Kidney (tissue), 22 donors: ENCODE measurements at places on chromosomes 6 and 20. TPM values are rescaled to one million over a fixed set of nuclear protein-coding genes. Genes with fewer than 3 reads are reported as not detected.

- DNase-seq: no peak
These were observed 149.6 kb downstream of the LINC00237 start for GRCh38 chr20:20956513-20956931.

Gene FAM184A
- total RNA-seq: 3.4 TPM

- no peak for DNase-seq
These were observed 170.8 kb downstream of the TMEM242 start for GRCh38 chr6:157152556-157152955.

Gene EPPIN
- not detected for total RNA-seq

GRCh38 chr20:11918391-11918845 lies 725 bp downstream of the BTBD3 start:
- DNase-seq: no peak

- no peak for DNase-seq
These were observed 5.2 kb upstream of the NRSN2 start for GRCh38 chr20:341682-342081.

DNA sequence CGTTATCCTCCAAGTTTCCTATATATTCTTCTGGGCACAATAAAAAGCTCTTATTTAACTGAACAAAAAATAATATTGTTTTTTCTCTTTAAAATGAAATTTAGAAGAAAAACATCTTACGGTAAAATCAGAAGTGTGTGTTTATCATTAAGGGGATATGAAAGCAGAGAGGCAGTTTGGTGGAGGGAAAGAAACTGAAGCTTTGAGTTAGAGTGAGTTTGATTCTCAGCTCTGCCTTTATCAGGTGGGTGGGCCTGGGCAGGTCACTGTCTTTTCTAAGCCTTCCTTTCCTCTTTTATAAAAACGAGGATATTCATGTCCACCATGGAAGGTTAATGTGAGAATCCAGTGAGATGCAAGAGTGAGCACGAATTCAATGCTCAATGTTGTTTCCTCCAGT lies 379.8 kb upstream of the CNR1 start:
- DNase-seq: no peak

DNA sequence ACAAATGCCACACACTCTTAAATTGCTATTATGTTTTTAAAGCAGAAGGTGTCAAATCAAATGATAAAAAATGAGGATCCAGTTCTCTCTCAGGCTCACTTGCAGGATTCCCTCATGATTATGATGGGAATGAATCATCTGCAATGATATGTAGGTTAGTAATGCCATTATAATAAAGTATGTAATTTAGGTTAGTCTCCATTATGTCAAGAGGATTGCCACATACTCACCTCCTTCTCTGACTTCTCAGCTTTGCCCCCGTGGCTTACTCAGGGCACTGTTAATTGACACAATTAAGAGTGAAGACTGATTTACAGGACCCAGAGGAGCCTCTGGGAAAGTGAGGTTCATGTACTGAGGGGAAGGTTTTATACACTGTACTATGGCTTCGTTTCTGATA lies 591.7 kb upstream of the NRSN1 start:
- no peak for DNase-seq

Gene DUSP15
- total RNA-seq: 13.2 TPM

GRCh38 chr6:36679043-36679833 lies 724 bp downstream of the CDKN1A start:
- DNase-seq: peak; percentile 91

Gene VGLL2
- not detected for total RNA-seq

DNA sequence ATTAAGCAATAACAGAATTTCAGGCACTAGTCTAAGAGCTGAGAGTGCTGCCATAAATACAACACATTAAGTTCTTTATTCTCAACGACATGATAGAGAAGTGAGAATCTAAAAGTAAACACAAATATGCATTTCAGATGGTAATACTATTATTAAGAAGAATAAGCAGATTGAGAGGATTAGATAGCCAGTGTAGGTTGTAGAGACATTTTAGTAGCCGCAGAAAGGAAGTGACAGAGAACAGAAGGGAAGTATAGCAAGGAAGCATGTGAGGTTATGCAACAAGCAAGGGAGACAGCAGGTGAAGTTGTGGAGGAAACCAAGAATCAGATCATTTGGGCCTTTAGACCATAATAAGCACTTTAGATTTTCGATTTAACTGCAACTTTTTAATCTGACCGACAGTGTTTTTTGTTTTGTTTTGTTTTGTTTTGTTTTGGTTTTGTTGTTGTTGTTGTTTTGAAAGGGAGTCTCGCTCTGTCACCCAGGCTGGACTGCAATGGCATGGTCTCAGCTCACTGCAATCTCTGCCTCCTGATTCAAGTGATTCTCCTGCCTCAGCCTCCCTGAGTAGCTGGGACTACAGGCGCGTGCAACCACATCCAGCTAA lies 737.0 kb upstream of the ADGRB3 start:
- no peak for DNase-seq

DNA sequence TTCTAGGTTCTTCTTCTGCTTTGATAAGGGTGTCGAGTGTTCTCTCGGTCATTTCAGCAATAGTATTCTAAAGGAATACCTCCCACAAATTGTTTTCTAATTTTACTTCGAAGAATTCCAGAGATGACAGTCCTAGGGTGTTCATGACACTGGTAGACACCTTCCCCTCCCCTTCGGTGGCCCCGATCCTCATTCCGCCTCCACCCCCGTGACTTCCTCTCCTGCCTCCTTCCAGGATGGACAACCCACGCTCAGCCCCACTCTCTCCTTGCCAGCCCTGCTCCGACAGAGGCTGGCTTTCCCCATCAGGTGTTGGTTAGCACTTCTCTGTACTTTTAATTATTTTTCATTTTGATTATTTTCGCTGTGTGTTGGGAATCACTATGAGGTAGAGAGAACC lies 254.8 kb upstream of the QKI start:
- DNase-seq: no peak

- no peak for DNase-seq
These were observed 2.1 kb downstream of the CTSZ start for GRCh38 chr20:59004763-59005522.

DNA sequence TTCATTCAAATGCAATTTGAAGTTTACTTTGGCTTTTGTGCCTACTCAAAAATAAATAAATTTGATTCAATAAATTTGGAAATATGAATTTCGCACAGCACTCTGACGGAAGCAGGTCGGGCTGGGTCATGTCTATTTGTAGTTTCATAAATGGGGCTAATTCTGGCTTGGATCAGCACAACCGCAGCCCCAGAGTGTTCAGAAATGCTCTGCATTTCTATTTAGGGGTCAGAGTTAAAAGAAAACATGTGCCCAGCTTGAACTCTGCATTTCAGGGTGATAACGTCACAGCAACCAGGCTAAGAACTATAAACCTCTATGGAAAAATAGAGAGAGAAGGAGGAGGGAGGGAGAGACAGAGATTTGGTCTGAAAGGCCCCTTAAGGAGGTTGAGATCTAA lies 480.9 kb upstream of the NOX3 start:
- no peak for DNase-seq

GRCh38 chr6:163460307-163460782 lies 45.8 kb downstream of the QKI start:
- DNase-seq: no peak

DNA sequence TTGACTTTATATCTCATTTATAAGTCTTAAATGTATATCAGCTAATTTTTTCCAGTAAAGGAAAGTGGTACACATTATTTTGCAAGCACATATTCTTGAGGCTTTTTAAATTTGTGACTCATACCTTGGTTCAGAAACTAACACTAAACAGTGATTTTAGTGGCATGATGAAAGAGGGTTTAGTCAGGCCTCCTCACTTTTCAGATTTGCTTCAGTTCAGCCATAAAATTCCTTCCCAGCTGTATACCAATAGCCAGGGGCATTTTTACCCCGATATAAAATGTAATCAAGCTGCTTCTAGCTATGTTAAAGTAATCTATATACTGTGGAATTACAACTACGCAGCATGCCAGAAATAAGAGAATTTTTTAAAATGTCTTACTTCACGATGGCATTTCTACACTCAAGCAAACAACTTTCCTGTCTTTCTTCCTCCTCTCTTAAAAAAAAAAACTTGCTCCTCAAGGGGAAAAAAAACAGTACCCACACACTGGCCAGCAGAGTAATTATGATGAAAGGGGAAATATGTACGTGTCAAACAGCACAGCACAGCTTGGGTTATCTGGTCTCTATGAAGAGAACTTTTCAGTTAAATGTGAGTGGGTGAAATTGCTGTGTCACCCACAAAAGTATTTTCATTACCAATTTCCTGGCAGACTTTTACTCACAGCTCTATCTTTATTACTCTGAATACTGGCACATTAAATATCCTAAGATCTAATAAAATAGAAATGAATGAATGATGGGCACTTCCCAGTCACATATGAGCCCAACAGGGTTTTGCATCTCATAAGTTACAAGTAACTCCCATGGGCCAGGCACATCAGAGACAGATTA lies 244.8 kb upstream of the TENT5A start:
- no peak for DNase-seq

DNA sequence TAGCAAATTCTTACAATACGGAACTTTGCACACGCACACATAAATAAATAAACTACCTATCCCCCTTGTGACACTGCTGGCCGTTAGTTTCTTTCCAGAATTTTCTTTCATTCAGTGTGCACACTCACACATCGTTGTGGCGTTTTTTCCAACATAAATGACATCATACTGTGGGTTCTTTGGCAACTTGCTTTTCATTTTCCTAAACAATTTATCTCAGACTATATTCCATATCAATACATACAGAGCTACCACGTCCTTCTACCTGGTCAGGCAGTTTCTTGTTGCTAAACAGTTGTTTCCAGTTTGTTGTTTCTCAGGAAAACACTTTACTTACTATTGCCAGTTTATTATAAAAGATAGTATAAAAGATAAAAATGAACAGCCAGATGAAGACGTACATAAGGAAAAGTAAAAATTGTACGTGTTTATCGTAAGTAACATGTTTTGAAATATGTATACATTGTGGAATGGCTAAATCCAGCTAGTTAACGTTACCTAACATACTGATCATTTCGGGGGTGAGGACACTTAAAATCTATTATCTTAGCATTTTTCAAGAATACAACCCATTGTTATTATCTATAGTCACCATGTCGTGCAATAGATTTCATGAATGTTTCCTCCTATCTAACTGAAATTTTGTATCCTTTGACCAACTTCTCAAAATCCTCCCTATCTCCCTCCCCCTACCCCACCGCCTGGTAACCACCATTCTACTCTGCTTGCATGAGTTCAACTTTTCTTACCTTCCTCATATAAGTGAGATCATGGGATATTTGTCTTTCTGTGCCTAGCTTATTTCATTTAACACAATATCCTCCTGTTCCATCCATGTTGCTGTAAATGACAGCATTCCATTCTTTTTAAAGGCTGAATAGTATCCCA lies 1.2 kb upstream of the TP53RK start:
- no peak for DNase-seq

GRCh38 chr6:27672113-27672799 lies 199.4 kb upstream of the ZNF184 start:
- DNase-seq: peak; percentile 53

GRCh38 chr20:56587307-56588041 lies 41.6 kb upstream of the TFAP2C start:
- DNase-seq: no peak

Gene C6orf118
- total RNA-seq: 0.57 TPM

DNA sequence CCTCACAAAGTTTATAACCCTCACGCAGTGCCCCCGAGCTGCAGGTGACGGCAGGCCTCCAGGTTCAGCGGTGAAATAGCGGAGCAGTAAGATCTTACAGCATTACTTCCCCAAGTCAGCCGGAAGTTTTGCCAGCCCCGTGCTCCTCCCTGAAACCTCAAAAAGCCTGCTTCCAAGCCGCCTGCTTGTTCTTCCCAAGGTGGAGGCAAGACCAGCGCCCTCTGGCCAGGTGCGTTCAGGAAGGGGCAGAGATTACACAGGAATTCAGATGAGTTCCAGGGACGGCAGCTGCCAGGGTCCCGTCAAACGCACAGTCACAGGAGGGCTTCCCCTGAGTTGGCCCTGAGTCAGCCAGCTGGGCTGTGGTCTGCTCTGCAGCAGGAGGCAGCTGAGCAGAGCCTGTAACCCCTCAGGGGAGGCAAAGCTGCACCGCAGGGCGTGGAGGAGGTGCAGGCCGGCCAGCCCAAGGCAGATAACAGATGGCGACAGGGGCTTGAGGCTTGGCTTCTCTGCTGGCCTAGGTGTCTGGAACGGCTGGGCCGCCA lies 124.1 kb upstream of the RPS6KA2 start:
- DNase-seq: no peak

Gene GLP1R
- total RNA-seq: 0.22 TPM

Gene NHSL1
- total RNA-seq: 31.4 TPM

- no peak for DNase-seq
These were observed 7.4 kb upstream of the CD83 start for GRCh38 chr6:14110001-14110818.

Gene STX11
- total RNA-seq: 6.7 TPM

DNA sequence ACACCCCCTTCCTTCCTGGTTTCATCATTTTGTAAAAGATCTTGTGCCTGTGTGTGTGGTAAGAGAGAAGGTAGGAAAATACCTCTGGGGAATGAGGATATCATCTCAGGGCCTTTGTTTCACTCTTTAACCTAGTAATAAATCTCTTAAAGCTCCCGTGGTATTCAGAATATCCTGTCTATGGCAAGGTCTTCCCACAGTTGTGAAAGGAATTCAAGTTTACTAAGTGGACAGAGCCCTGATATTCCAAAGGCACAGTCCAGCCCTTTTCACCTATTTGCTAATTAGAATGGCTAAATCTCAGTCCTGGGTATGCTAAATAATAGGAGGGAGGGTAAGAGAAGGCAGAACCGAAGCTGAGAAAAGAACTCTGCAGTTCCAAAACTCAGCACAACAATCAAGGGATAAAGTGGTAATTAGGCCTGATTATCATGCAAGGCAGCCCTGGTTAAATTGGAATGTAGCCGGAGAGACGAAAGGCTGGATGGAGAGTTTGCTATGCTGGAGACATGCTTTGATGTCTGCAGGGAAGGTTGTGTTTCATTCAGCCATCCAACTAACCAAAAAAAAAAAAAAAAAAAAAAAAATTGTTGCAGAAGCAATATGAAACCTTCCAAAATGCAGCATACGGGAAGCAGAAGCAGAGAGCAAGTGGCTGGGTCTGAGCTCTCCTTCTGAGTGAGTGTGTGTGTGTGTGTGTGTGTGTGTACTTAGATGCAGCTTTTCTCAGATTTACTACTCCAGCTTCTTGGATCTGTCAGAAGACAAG lies 28.5 kb upstream of the PIM1 start:
- peak; percentile 70 for DNase-seq
